NCI-H460 (cell line): ENCODE measurements at places on chromosomes 2 and 18. TPM values are rescaled to one million over a fixed set of nuclear protein-coding genes. Genes with fewer than 3 reads are reported as not detected.

DNA sequence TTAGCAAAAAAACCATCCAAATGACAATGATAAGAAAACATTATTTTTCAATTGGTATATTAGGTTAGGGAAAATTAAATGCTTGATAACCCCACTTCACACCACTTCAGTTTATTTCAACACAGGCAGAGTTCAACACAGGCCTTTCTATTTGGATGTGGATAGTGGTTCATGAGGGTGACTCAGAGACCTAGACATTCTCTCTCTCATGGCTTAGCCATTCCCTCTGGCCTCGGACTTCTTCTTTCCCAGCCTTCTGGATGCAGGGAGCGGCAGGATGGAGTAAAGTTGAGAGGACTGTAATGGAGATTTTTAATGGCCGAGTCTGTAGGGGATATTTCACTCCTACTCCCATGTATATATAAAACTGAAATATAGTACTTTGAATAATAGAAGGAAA lies 109.7 kb downstream of the CTNNA2 start:
- DNase-seq, result no peak

- no peak for DNase-seq
Measured at GRCh38 chr2:238863749-238864206, 15.9 kb downstream of the TWIST2 start.

- no peak for DNase-seq
Measured at GRCh38 chr2:223618172-223619035, 16.2 kb upstream of the SCG2 start.

- DNase-seq, result no peak
Measured at GRCh38 chr2:148455791-148456190, 188.8 kb upstream of the EPC2 start.

DNA sequence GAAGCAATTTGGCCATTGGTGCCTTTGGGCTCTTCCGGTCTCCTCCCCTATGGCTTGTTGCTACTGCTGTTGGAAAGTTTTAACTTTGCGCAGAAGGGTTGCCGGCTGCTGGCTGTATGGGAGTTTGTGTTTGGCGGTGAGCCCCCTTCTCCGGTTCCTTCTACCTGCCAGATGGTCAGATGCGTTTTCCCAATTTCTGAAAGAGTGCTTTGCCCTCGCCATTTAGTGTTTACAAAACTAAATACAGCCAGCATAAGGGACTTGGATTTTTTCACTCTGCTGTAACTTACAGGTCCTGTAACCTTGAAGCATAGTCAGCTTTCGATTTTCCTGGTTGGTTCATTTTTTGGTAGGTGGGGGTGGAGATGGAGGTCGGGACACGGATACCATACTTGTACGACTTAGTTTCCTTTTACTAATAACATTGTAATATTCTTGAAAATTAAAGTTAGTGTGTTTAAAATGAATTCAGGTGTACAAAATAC lies 604 bp downstream of the COQ10B start:
- DNase-seq, result peak; percentile 87

- no peak for DNase-seq
Measured at GRCh38 chr2:45276914-45277313, 267.7 kb upstream of the SIX2 start.

Gene ABCB11
- total RNA-seq, result not detected in 2 replicates

GRCh38 chr2:241994086-241994485 lies 124.6 kb downstream of the RTP5 start:
- no peak for DNase-seq

DNA sequence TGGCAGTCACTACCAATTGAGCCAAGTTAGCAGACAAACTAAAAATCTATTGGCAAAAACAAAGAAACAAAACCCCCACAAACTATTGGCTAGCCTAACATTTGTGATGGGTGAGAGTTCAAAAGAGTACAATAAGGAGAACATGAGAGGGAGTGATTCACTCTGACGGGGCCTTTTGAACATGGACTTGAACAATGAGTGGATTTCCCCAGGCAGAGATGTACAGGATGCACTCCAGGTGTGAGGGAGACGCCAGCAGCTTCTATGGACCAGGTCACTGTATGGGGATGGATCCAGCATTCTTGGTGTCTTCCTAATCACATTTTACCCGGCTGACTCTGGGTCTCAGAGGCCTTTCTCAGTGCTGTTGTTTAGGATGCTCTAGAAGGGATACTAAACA lies 167.5 kb upstream of the SMAD2 start:
- DNase-seq, result no peak

- DNase-seq, result no peak
Measured at GRCh38 chr18:11114653-11115052, 34.7 kb downstream of the PIEZO2 start.

Gene LYPD6
- total RNA-seq, result 5.5 and 5.6 TPM in 2 replicates

GRCh38 chr2:168821577-168821976 lies 19.1 kb downstream of the NOSTRIN start:
- no peak for DNase-seq

GRCh38 chr2:173204316-173204715 lies 128.7 kb downstream of the MAP3K20 start:
- no peak for DNase-seq

GRCh38 chr2:37061013-37061711 lies 23.0 kb downstream of the HEATR5B start:
- DNase-seq, result no peak

GRCh38 chr18:56402872-56403516 lies 235.4 kb downstream of the TXNL1 start:
- peak; percentile 3 for DNase-seq
